AML-193 (cell line): ENCODE measurements at places on chromosomes 7 and 10.

DNA sequence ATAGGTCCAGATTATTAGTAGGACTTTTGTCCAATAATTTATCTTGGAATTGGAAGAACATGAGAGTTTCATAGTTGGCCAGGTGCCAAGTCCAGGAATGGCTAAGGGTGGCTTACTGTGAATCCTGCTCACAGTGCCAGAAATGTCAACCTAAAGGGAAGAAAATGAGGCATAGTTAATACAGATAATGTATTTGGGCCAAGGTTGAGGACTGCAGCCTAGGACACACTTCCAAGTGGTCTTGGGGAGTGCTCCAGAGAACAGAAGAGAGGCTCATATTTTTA lies 78.2 kb downstream of the MAPK8 start:
- no peak for DNase-seq

DNA sequence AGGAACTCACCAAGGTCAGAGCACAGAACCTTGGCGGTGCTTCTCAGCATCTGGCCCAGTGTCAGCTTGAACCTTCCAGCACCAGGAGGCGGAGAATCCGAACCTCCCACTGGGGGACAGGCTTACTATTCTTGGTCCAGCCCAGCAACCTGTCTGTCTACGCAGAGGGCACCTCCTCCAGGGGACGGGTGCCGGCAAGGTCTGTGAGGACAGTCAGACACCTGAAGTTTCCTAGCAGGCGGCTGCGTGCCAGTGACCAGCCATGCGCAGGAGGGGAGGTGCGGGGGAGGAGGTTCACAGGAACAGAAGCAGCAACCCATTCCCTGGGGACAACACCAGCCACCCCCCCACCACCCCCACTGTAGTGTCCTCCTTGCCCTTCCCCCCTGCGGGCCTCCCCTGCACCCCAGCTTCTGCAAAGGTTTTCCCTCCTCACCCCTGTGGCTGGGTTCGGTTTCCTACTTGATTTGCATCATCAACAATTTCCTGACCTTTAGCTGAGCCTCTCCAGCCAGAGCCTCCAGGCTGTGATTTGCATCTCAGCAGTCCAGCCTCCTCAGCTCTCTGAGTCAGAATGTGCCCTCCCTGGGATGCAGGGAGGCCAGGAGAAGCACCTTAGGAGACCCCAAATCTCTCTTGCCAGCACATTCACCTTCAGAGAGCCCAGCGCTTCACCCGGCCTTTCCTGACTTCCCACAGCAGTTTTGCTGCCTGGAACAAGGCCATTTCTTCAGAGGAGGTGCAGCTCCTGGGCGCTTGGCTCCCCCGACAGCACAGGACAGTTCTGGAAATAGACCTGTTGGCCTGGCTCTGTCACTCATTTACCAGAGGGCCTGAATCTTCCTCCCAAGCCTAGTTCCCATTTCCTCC lies 107.5 kb upstream of the NPS start:
- no peak for DNase-seq

- DNase-seq, result peak; percentile 43
These were observed 78.7 kb downstream of the CLEC2L start for GRCh38 chr7:139602143-139602722.

DNA sequence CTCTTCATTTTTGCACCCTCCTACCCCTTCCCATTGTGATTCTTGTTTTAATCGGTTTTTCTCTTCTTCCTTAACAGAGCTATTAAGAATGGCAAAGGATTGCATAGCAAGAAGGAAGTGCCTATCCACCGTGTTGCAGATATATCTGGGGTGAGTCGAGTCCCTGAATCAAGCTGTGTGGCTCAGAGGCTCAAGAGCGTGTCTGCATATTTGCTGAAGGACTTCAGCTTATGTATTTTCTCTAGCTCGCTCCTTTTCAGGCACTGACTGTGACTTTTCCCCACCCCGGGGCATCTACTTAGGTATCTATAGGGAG lies 126.6 kb downstream of the LRRC4 start:
- no peak for DNase-seq

GRCh38 chr10:1947464-1948003 lies 210.2 kb upstream of the ADARB2 start:
- DNase-seq, result no peak

GRCh38 chr7:96836456-96836855 lies 126.8 kb upstream of the SEM1 start:
- no peak for DNase-seq

DNA sequence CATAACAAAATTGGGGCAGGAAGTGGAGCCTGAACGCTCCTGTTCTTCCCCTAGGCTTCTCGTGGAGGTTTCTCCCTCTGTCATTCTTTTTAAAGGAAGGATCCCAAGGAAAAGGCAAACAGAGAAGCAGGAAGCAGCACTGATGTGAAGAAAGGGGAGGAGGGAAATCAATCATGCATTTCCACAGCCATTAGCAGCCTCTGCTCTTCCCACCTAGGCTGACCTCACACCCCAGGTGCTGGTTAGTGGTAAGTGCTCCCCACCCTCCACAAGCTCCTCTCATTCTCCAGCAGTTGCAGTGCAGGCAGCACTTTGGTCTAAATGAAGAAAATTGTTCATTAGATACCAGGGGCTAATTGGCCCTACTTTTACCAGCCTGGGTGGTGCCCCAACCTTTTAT lies 2.6 kb downstream of the CRHR2 start:
- no peak for DNase-seq

DNA sequence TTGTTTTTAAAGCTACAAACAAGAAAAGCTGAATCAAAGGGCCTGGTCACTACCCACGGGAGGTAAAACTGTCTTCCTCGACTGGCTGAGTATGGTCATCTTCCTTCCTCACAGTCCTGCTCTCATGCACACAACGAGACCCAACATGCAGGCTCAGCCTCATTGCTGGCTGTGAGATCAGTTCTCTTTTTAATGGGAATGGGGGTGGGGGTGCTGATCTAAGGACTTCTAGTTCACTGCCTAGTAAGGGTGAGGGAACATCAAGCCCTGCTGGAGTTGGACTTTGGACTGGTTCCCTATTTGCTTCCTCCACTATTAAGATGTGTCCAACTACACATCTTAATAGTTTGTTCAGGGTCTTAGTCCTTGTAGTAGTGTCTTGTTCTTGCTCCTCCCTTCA lies 48.2 kb downstream of the ABCB4 start:
- no peak for DNase-seq

DNA sequence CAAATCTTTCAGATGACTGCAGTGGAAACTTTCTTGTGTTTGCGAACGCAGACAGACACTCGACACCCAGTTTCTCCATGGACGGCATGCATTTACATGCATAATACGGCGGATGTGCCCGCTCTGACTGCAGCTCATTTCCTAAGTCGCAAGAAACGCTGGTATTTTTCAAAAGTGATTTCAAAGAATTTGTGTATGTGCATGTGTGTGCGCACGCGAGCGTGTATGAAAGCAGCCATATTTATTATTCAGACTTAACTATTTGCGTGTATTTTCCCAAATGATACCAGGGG lies 436.5 kb upstream of the MGMT start:
- DNase-seq, result no peak

DNA sequence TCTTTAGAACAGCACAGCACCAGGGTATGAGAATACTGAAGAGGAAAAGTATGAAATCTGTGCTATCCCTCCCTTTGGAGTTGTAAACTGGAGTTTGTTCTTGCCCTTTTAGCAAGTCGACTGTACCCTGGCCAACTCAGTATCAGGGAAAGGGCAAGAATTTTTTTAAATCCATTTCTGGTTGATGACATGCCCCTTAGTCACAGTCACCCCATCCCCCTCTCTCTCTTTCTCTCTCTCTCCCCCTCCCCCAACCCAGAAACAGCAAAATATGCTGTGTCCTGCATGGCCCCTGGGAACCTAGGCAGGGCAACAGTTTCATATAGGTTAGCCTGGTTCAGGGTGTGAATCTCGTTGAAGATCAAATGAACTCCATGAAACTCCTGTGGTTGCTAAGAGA lies 177.7 kb upstream of the ADO start:
- no peak for DNase-seq

- DNase-seq, result no peak
These were observed 441.4 kb upstream of the ZMIZ1 start for GRCh38 chr10:78627254-78627795.

DNA sequence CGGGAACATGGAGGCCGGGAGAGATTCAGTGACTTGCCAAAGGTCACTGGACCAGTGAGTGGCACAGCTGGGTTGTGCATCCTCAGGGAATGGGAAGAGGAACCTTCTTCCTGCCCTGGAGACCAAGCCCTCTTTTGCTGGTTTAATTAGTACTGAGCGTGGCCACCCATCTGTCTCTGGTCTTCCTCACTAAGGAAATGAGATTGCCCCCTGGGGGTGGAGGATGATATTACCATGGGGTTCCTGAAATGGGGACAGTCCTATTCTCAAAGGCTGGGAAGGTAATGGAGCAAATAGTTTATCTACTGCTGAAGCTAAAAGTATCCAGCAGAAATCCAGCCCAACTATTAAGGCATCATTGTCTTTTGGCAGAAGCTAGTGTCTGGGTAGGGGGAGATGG lies 98.6 kb upstream of the FGFR2 start:
- DNase-seq, result peak; percentile 6

- DNase-seq, result peak; percentile 2
These were observed 478.6 kb downstream of the LRMDA start for GRCh38 chr10:75910032-75910431.

GRCh38 chr10:29634105-29634504 lies 666 bp downstream of the SVIL start:
- no peak for DNase-seq

DNA sequence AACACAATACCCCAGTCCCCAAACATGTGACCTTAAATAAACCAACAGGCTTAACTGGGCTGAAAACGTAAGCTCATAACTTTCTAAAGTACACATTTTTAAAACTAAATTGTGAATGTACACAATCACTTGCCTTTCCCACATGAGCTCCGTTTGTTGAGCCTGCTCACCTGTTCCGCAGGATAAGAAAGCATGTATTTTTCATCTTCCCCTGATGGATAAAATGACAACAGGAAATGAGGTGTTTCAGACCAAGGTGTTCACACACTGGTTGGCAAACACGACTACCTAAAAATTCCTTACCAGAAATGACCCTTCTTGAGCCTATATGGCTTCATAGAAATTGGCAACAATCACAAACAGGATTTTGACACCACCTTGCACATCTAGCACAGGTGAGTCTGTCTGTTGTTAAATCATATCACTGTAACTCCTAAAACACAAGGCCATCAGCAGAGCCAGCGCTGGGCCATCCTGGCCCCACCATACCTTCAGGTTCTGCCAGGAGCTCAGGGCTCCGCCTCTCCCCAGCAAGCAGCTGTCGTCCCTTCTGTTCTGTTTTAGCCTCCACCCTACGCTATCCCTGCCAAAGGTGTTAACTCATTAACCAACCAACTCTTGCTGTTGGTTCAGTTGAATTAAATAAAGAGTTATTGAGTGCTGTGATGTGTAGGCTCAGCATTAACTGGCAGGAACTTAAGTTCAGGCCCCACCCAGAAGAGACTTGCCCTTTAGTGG lies 73.6 kb upstream of the RNF32 start:
- DNase-seq, result no peak

- DNase-seq, result no peak
These were observed 2.9 kb downstream of the SEMA3E start for GRCh38 chr7:83646027-83646426.

DNA sequence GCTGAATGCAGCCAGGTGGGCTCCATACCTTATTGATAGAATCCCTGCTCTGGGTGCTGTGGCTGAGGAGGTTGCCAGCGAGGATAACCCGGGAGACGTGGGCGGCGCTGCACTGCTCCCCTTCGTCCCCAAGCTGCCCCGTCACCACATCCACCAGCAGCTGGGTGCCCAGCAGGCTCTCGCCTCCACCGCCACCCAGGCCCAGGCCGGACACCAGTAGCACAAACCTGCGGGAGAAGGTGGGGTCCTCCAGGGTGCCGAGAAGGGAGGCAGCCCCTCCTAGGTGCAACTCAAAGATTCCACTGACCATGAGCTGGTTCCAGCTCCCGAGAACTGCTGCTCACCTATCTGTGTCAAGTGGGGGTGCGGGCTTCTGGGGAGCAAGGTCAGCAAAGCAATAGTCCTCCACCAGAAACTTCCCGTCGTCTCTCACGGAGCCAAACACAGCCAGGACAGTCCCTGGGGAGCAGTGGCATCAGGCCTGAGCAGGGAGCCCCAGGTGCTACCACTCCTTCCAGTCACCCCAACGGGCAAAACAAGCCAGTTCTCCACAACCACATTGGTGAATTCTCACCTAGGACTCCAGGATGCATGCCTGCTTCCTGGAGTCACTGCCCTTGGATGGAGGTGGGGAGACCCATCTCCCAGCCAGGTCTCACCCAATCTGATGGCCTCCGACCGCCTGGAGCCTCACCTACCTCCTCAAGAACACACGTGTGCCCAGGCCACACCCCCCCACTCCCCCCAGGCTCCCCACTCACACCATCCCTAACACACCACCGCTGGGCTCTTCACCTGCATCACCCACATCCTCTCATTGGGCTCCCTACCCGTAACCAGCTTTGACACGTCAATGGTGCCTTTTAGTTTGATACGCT lies 6.3 kb downstream of the POLD2 start:
- DNase-seq, result no peak

DNA sequence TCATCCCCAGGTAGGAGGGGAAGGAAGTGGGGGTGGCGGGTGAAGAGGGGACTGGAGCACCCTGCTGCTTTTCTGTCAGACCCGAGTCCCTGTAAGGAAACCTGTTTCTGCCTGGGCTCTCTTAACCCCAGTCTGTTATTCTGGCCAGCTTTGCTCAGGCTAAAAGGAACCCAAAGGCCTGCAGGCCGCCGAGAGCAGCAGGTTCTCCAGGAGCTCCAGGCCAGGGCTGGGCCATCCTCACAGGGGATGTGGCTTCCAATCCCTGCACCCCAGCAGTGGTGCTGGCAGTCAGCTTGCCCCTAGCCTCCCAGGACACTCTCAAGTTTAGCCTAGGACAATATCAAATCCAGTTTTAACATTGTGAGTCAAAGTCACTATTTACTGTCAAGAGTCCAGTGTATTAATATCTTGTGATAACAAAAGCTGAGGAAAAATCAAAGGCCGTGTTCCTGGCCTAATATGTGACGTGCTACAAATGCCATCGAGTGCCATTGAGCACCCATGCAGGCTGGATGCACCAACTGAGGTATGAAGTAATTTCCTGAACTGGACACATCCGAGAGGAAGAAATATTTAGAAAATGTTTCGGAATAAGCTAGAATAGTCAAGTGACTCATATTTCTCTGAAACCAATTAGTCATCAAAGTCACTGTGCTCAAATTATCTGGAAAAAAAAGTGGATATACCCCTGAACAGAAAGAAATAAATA lies 7.0 kb downstream of the PKD1L1 start:
- no peak for DNase-seq

- no peak for DNase-seq
These were observed at the start of gene THSD7A for GRCh38 chr7:11831736-11832495. THSD7A (minus strand) TSS chr7:11832198; CDS start chr7:11831946, 252 bp downstream.

GRCh38 chr10:24254180-24254579 lies 45.2 kb downstream of the KIAA1217 start:
- no peak for DNase-seq

- no peak for DNase-seq
These were observed 51.7 kb upstream of the IFRD1 start for GRCh38 chr7:112398534-112398933.

DNA sequence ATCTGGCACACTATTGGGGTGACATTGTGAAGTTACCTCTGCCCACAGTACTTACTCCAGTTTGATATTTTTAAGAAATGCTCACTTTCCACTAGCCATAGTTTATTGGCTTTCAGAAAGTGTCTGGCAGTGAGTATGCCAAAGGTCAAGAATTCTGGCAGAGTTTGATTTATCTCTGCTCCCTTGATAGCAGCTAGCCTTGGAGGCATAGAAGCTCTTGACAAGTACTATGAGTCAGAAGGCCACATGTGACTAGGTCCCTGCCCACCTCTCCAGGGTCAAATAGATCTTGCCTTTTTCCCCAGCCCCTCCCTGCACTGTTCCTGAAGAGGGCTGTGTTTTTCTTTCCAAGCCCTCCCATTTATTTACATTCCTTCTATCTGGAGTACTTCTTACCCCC lies 202.2 kb downstream of the AUTS2 start:
- no peak for DNase-seq

- DNase-seq, result peak; percentile 54
These were observed 527 bp upstream of the HERPUD2 start for GRCh38 chr7:35695473-35695850.
